Activated naive CD4-positive, alpha-beta T cell treated with anti-CD3 and anti-CD28 coated beads for 36 hours (primary cell): ENCODE measurements at places on chromosomes 12 and 14. TPM values are rescaled to one million over a fixed set of nuclear protein-coding genes. Genes with fewer than 3 reads are reported as not detected.

The OR6C2 gene
- total RNA-seq: not detected

The IFNG-AS1 gene
- 1.2 TPM for total RNA-seq

GRCh38 chr12:14601692-14602478 is 34.2 kb upstream of the PLBD1 start:
- no peak for DNase-seq

GRCh38 chr14:92439537-92440344 is 73.8 kb upstream of the RIN3 start:
- no peak for DNase-seq

DNA sequence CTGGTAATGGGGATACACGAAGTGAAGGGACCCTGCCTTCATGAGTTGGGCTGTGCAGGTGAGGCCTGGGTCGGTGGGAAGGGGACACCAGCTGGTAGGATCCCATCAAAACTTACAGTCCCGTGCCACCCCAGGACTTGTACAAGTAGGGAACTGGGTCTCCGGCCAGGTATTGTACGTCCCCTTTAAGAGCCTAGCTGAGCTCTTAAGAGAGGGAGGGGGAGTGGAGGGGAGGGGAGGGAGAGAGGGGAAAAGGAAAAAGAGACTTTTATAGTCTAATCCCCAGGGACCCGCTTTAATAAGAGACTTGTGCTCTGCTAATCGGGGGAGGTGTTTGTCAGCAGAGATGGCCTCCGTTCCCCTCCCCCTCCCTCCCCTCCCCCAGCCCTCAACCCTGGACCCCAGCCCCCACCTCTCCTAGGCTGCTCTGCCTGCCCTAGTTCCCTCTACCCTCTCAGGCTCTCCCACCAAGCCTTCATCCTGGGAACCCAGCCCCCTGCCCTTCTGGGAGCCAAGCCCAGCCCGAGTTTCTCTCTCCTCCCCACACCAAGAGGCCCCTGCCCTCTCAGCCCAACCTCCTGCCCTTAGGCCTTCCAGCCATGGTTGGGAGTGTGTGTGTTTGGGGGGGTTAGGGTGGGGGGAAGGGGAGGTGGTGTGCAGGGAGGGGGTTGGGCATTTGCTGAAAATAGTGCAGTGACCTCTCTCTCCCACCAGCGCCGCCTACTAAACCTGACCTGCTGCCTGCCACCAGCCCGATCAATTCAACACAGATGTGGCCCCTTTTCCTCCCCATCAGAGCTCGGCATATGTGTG is 2.6 kb downstream of the GDF11 start:
- DNase-seq: peak; percentile 5

GRCh38 chr12:57099047-57099714 is 10.3 kb downstream of the NAB2 start:
- DNase-seq: no peak

- DNase-seq: no peak
These were observed 4.1 kb downstream of the KCNC2 start for GRCh38 chr12:75205558-75205957.

DNA sequence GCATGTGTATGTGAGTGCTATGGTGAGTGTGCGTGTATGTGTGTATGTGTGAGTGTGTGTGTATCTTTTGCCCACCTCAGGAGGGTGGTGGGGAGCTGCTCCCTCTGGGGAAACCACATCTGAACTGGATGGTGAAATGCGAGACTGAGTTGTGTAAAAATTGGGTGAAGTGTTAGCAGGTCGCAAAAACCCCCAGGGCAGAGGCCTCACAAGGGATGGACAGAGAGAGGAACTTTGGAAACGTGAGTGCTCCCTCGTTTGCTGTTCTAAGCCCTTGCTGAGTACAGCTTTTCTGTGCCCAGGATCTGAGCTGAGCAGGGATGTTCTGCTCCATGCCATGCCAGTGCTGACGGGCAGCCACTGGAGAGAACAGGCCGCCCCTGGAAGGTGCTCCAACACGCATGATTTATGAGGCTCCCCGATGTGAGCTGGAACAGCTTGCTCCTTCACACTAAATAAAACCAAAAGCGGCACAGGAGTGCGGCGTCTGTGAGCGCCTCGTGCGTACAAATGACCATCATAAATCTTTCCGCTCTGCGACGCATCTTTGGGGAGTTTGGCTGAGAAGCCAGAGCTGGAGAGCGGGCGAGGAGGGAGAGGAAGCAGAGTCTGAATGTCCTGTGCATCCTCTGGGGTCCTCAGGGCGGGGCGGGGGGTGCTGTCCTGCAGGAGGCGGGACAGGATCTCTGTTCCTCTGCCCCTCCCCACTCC is 14.1 kb upstream of the GALNT9 start:
- DNase-seq: no peak

DNA sequence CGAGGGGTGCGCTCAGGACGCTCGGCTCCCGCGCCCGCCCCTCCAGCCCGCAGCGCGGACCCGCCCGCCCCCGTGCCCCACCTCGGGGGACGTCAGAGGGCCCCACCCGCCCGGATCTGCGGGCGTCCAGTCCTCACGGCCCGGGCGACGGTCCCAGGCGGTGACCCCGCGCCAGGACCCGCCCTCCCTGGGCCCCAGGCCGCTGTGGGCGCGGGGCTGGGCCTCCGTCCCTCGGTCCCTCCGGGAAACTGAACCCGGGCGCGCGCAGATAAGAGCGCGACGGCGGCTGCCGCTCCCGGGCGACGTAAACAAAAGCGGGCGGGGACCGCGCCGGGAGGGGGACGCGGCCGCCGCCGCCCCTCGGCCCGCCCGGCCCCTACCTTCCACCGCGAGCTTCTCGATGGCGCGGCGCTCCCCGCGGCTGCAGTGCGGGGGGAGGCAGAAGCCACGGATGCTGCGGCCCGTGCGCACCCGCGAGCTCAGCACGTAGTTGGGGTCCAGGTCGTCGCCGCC is 1.1 kb downstream of the CKB start:
- no peak for DNase-seq

DNA sequence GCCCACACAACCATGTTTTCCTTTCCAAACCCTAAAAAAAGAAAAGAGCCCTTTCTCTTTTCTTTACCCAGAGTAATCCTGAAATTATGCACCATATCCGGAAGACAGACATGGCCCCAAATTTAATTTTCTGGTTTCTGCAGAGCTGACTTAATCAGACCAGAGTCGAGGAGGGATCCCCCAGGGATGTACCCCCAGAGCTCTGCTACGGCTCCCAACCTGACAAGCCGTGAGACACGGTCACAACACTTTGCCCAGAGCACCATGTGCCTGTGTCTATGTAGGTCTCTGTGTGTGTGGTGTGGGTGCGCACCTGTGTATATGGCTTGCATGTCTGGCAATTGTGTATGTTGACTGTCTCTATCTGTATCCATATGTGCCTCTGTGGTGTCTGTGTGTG is 77.6 kb upstream of the CLMN start:
- no peak for DNase-seq

- DNase-seq: peak; percentile 87
These were observed 4.9 kb downstream of the ZBTB39 start for GRCh38 chr12:57001448-57001906.
